NCI-H69 (cell line): ENCODE measurements at places on chromosomes 5 and 9.

DNA sequence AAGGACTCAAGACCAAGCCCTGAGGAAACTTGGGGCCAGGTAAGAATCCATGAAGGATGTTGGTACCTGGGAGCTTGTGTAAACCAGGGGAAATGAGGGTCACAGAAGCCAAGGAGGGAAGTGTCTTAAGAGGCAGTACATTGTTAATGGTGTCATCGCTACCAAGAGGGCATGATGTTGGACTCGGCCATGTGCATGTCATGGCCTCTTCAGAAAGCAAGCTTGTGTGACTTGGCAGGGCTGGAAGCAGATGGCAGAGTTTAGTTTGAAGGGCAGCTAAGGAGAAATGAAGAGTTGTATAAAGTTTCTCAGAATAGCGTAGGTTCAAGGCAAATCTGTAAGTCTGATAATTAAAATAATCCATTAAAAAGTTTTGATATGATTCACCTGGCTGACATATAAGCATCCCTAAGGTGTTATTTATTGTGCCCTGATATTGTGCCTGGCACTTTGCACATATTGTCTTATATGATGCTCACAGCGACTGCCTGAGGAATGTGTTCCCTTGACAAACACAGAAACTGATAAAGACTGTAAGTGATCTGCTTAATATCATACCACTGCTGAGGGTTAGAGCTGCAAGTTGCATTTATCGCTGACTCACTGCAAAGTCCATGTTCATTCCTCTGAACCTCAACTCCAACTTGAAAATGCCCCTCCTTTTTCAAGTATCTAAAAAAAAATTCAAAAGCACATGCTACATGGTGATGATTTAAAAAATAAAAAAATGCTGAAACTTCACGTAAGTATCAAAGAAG is 81.3 kb upstream of the PTPN3 start:
- DNase-seq = no peak

DNA sequence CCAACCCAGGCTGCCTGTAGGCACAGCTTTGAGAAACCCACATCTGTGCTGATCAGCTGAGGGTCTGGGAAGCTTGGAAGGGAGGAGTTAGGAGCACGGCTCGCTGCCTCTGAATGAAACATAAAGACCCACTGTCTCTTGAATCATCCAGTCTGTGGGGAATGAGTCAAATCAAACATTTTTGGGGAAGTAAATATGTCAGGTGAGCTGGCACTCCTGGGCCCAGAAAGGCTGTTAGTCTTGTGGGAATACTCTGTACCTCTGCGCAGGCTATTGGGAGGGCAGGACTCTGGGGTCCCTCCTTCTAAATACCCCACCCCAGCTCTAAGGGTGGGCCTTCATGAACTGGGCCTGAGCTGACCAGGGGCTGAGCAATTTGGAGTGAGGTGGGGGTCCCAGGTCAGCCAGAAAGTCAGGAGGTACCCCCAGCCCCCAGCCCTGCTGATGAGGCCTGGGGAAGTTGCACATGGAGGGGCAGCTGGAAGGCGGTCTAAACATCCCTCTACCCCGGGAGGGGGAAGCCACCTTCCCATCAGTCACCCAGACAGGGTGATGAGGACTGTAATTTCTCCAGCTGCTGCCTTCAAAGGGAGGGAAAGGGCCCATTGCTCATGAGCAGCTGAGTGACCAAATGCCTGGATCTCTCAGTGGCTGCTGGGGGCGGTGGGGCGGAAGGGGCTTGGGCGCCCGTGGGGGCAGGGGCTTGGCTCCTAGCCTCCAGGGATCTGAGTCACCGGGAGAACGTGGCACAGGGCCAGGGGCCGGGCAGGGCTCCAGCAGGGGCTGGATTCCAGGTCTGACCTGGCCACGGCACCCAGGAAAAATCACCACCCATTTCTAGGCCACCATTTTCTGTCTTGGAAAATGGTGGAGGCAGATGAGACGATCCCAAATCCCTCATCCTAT is 10.8 kb downstream of the FIBCD1 start:
- DNase-seq = peak; percentile 97

DNA sequence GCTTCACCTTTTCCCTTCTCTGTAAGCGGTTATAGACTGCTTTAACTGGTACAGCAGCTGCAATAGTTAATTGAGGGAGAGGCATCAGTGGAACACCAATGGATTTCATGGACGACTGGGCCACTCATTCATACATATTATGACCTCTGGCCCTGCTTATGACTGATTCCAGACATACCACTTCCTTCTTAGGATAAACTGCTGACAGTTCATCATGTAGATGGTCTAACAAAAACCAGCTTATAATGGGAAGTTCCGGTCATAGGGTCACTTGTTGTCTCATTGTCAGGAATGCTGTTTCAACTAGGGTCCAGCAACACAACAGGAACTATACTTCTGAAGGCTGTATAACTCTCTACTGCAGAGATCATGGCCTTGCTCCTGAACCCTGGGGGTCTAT is 265.2 kb upstream of the RASA1 start:
- DNase-seq = no peak

DNA sequence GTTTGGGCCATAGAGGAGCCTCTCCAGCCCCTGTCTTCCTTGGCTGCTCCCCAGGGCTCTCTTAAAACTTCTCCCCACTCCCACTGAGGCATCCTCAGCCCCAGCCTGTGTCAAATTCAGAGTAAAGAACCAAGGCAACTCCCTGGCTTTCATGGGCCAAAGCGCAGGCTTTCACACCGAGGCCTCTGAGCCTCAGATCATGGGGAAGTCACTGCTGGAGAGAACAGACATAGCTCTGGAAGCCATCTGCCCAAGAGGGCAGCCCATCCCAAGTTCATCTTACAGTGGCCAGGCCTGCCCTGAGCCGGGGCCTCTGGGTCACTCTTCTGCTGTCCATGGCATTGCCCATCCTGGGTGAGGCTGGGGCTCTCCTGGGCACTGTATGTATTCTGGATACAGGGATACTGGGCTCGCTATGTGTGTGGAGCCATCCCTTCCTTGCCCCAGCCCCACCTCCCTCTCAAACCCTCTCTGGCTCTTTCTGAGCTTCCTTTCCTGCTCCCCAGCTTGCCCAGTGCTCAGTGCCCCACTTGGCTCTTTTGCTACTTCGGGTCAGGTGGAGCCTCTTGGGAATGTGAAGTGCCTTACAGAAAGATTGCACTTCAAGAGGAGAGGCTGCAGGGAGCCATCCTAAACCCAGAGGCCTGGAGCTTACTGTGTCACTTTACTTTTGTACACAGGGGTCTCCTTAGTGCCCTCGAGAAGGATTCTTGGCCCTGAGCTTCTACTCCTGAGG is 33.0 kb downstream of the TGFBI start:
- no peak for DNase-seq

DNA sequence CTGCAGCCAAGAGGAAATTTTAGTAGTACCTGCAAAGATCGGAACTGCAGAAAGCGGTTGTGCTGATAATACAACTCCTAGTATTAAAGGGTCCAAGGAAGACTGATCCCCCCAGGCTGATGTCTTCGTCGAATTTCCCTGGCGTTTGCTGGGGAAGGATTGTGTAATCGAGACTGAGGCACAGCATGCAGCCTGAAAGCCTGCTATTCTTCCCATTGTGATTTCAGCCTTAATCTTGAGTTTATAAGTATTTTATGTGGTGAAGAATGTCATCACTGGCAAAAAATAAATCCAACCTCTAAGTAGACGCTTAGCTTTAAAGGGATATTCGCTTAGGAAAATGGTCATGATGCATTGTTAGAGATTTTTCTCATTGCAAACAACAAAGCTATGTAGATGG is 21.3 kb upstream of the LMX1B start:
- no peak for DNase-seq

DNA sequence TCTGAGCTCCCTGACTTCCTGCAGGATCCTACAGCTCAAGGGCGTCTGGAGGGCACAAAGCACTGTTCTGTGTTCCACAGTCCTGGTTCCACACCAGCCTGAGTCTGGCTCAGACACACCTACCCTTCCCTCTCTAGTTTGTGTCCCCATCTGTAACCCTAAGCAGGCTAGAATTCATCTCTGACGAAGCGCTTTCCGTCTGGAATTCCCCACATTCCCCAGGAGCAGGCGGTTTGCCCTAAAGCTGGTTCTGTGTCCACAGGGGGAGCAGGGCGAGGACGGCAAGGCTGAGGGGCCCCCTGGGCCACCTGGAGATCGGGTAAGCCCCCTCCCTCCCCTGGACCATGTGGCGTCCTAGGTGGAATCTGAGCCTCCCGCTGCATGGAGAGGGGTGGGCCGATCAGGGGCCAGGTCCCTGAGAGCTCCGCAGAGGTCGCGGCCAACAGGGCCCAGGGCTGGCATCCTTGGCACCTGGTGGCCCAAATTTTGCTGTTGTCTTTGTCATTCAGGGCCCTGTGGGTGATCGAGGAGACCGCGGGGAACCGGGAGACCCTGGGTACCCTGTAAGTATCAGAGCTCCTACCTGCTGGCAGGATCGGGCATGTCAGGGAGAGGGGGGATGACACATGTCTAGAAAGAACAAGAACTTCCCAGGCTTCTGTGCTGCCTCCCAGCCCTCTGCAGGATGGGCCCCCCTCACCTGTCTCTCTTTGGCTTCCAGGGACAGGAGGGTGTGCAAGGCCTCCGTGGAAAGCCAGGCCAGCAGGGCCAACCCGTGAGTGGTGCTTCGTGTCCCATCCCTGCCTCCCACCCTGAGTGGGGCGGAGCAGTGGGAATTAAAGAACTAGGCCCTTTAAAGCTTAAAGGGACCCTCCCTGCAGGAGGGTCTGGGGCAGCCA is 34.5 kb upstream of the ORM1 start:
- DNase-seq = peak; percentile 53

- no peak for DNase-seq
Observed at GRCh38 chr5:151155775-151156506, 1.6 kb downstream of the ANXA6 start.

- DNase-seq = no peak
Observed at GRCh38 chr9:134670851-134671281, 29.3 kb downstream of the COL5A1 start.

DNA sequence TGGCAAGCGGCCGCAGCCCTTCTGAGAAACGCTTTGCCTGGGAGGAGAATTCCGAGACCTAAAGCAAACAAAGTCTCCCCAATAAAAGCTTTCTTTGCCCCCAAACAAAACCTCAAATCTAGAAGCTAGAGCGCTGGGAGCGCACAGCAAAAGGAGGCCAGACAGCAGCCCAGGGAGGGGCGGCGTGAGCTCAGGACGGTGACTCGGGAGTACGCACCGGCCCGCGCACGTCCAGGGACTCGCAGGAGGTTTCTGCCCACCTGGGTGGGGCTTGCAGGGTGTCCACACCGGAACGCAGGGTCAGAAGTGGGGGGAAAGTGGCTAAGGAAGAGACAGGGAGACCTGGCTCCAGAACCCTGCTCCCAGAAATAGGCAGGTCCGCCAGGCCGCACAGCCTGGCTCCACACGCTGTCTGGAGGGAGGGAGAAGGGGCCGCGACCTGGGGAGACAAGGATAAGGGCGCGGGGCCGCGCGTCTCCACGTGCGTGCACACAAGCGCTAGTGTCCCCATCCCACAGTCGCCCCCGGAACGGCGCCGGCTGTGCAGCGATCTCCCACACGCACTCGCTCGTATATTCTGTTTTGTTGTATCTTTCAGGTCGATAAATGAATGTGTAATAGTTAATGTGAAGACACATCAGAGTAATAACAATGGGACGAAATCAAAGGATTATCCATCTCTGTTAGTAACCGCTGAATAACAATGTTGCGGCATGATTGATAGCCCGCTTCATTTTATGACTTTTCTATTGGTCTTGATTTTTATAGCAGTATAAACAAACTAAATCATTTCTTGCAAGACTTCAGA is 2.3 kb upstream of the OTP start:
- DNase-seq = peak; percentile 77

DNA sequence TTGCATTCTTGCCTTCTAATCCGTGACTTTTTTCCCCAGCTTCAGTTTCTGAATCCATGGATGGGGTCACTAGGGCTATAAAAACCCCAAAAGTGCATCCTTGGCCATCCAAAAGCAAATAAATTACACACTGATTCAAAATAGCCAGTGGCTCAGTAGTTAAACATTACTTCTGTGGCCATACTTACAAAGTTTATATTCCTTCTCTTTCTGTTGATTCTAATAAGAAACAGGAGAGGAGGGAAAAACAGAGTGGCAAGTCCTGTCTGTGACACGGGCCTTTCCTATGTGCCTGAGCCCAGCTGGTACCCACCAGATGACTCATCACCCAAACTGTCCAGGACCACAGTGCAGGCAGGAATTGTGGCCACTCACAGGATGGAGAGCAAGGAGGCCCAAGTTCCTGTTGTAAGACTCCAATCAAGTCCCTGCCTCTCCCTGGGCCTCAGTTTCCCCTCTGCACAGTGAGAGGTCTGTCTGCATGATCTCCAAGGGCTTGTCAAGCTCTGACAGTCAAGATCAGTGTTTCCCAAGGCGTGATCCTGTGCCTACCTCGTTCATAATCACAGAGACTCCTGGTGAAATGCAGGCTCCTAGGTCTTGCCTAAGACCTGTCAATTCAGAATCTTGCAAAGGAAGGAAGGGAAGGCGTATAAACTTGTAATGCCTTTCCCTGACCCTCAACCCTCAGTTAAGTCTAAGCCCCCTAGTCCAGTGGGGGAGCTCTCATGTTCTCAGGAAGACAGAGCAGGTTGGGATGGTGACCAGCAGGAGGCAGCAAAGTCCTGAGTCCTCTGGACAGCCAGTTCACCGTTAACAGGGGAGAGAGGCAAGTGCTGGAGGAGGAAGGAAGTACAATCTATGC is 29.5 kb downstream of the TNIP1 start:
- DNase-seq = peak; percentile 37

DNA sequence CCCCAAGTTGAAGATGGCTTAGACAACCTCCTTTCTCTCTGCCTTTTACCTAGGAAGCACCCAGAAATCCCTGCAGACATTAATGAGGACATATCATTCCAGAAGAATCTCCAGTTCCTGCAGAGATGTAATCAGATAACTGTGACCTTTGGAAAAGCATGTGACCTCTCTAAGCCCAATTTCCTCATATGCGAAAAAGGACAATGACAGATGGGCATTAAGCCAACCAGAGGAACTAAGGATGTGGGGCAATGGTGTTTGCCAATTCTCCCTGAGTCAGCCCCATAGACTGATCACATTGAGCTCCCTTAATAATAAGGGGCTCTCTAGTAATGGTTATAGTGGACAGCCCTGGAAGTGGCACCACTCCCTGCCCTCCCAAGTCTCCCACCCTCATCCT is 10.1 kb upstream of the FOXI1 start:
- DNase-seq = peak; percentile 27

DNA sequence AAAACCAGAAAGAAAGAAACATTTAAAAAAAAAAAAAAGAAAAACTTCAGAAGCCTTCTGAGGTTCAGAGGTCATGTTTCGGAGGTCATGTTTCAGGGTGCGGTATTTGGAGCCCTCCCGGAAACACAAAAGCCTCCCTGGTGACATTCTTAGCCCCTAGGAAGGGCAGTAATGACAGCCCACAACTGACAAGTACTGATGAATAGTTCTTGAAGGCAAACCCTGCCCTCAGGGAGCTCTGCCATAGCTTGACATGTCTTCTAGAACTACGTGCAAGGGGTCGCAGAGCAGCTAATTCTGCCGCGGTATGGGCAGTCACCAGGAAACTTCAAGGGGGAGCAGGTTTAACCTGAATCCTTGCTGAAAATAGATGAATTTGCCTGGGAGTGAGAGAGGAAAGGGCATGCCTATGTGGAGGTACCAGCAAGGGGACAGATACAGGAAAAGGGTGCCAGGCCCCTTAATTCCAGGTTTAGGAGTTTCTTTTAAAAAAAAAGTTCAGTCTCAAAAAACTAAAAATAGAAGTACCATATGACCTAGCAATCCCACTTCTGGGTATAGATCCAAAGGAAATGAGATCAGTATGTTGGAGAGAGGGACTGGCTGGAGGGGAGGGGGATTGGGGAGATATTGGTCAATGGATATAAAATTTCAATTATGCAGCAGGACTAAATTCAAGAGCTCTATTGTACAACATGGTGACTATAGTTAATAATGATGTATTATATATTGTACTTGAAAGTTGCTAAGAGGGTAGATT is 98.4 kb downstream of the C9orf152 start:
- DNase-seq = peak; percentile 17

GRCh38 chr5:154371687-154372086 is 74.1 kb upstream of the SAP30L start:
- DNase-seq = no peak
